ENCODE measurements at places on chromosomes 3 and 15.

- peak; percentile 41 for DNase-seq
Observed at GRCh38 chr3:21835264-21835663, 84.3 kb upstream of the ZNF385D start.

- no peak for DNase-seq
Observed at GRCh38 chr15:50751394-50751793, 14.1 kb downstream of the SPPL2A start.

- no peak for DNase-seq
Observed at GRCh38 chr15:39665629-39666250, 84.9 kb downstream of the THBS1 start.

GRCh38 chr3:196272826-196273225 is 14.7 kb downstream of the PCYT1A start:
- DNase-seq: no peak

GRCh38 chr3:44080474-44081072 is 161.1 kb upstream of the TOPAZ1 start:
- no peak for DNase-seq

DNA sequence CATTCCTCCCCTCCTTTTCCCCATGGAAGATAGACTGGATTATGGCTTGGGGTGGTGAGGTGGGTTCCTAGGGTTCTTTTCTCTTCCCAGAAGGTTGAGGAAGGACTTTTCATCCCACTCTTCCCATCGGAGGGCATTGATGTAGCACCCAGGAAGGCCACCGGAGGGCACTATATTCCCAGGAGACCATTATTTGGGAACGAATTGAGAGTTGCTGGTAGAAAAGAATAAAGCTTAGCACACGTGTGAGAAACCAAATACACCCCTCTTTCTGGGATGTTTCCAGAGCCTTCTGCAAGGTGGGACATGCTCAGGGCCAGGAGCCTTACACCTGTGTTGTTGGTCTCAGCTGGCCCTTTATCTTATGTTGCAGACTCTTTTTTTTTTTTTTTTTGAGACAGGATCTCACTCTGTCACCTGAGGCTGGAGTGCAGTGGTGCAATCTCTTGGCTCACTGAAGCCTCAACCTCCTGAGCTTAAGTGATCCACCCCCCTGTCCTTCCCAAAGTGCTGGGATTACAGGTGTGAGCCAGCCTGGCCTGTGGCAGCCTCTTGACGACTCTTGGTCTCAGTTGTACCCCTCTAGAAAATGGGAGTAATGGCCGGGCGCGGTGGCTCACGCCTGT is 6.3 kb upstream of the CDC25A start:
- DNase-seq: peak; percentile 53

GRCh38 chr3:113186566-113186965 is 24.8 kb upstream of the BOC start:
- no peak for DNase-seq

DNA sequence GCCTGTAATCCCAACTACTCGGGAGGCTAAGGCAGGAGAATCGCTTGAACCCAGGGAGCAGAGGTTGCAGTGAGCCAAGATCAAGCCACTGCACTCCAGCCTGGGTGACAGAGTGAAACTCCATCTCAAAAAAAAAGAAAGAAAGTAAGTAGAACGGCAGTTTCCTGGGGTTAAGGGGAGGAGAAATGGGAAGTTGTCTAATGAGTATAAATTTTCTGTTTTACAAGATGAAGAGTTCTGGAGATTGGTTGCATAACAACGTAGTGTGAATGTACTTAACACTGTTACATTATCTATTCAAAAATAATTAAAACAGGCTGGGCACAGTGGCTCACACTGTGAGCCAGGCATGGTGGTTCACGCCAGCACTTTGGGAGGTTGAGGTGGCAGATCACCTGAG is 45.4 kb downstream of the GRK7 start:
- no peak for DNase-seq

DNA sequence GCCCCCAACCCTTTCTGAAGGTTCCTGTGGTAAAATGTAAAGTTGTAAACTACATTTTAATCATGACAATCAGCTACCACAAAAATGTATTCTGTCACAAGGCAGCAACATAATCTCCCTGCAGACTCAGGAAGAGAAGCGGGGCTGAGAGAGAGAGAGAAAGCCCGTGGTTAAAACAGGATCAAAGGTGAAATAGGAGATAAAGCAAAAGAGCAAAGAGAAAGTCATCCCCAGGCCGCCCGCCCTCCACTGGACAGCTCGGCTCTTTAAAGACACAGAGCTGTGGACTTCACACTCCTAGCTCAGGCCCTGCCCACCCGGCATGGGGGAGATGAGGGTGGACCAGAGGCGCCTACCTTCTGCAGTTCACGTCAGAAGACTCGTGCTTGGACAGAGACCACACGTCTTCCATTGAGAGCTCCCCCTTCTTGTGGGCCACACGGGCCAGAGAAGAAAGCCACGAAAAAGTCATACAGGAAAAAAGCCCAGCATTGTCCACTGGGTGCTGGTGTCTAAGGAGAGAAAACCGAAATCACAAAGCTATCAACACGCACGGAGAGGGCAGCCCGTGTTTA is 29.4 kb downstream of the ABCC5 start:
- DNase-seq: peak; percentile 68

GRCh38 chr3:153960458-153961074 is 160.6 kb upstream of the ARHGEF26 start:
- DNase-seq: peak; percentile 91

- DNase-seq: no peak
Observed at GRCh38 chr3:182737825-182738224, 55.5 kb upstream of the ATP11B start.

- DNase-seq: peak; percentile 53
Observed at GRCh38 chr3:165466856-165467255, 270.7 kb upstream of the SLITRK3 start.

- no peak for DNase-seq
Observed at GRCh38 chr3:55174747-55175146, 246.9 kb upstream of the LRTM1 start.

- DNase-seq: peak; percentile 81
Observed at GRCh38 chr3:188890572-188891270, 281.1 kb upstream of the TPRG1 start.

DNA sequence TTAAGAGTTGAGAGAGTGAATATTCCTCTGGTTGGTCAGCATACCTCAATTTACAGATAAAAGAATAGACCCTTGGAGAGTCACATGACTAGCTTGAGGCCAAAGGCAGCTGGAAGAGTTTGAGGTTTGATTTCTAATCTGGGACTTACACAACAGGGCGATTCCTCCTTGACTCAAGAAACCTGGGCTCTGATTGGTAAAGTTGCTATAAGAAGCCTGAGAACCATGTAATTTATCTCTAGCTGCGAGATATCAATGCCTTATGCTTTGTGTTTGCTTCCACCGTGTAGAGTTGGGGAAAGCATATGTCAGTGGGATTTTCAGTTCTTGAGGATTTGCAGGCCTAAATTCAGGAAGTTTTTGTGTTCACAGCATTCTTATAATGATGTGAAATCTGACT is 206.0 kb downstream of the KLHL25 start:
- peak; percentile 41 for DNase-seq

DNA sequence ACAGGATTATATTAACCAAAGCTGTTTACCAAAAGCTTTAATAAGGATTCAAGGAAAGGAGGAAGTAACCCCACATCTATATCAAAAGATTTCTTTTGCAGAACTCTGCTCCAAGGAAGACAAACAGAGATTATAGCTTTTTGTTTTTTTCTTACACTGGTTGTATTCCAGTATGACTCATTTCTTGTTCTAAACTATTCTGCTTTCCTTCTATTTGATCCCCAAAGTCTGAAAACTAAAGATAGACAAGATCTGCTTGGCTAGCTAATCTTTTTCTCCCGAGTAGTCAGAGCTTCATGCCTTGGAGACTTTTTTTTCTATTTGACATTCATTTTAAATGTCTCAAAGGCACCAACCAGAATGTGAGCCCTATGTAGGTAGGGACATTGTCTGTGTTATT is 36.8 kb upstream of the FRMD5 start:
- DNase-seq: no peak

GRCh38 chr15:61906961-61907752 is 153.1 kb downstream of the VPS13C start:
- no peak for DNase-seq

GRCh38 chr3:98359993-98360675 is 6.5 kb downstream of the OR5K4 start:
- DNase-seq: no peak

GRCh38 chr3:71423151-71423906 is 160.2 kb downstream of the FOXP1 start:
- DNase-seq: peak; percentile 45

- DNase-seq: peak; percentile 17
Observed at GRCh38 chr3:153311541-153311940, 149.5 kb downstream of the RAP2B start.

DNA sequence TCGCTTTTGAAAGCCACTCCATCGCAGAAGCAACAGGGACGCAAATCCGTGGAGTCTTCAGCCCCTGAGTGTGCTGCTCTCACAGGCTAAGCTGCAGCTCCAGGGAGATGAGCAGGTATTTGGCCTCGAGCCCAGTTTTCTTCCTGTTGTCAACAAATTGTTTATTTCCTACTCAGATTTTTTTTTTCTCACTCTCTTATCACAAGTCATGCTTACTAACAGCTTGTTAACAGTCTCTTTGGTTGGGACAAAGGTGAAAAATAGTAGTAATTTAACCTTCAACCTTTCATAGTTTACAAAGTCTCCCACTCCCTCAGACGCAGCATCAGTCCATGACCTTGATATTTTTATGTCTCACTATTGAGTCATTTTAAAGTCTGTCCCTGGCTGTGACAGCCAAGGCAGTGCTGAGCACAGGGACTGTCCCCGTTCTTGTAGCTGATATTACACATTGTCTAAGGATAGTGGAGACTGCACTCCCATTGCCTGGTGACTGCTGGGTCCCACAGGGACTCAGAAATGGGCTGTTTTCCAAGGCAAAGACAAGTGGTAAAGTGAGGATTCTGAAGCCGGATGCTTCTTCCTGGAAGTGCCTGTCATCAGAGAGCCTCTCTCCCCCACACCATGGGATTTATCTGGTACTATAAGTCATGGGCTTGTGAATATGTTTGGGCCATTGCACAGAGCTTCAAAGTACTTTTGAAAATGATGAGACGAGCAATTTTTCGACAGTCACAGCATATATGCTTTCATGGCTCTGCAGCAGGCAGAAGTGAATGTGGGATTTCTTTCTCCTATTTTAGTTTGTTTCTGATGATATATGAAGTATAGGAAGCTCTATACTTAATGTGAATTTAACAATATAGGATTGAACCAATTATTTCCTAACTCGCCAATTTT is 59.8 kb upstream of the UNC13C start:
- no peak for DNase-seq

DNA sequence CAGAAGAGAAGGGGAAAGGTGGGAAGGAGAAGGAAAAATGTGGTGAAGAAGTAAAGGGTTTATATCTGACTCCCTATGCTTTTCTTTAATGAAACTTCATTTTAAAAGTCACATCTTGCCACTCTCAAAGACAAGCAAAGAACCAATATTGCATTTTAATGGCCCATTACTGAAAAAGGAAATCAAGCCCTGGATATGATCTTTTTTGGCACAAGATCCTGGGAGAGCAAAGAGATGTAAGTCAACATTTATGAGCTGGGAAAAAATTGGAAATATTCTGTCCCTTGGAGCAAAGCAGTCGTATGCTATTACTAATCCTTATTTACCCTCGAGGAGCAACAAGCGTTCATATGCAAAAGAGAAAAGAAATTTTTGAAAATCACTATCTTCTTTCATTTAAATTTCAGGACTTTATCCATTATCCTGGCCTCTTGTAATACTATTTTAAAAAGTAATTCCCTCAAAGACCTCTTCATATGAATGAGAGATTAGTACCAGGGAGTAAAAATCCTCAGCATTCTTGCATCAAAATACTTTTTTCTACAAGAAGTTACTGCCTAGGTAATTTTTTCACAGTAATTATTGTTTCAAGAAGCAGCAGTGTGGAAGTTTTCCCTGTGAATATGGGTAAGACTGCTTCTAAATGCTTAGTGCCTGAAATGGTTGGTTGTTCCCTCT is 435.3 kb upstream of the PDZRN3 start:
- DNase-seq: no peak

DNA sequence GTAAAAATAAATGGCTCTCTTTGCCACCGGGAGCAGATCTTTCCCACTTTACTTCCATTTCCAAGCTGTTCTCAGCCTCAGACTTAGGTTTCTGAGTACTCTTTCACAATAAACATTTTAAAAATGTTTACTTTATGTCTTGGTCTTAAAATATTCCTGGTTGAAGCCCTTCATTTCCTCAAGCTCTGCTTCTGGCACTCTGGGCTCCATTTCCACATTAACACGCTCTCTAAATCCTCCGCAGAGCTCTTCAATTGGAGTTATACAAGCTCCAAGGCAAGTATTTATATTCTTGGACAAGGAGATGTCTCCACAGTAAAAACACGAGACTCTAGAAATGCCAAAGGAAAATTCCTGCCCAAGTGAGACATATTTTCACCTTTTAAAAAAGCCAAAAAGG is 169.3 kb downstream of the GREM1 start:
- no peak for DNase-seq

GRCh38 chr3:48271763-48272498 is 31.0 kb downstream of the ZNF589 start:
- no peak for DNase-seq

DNA sequence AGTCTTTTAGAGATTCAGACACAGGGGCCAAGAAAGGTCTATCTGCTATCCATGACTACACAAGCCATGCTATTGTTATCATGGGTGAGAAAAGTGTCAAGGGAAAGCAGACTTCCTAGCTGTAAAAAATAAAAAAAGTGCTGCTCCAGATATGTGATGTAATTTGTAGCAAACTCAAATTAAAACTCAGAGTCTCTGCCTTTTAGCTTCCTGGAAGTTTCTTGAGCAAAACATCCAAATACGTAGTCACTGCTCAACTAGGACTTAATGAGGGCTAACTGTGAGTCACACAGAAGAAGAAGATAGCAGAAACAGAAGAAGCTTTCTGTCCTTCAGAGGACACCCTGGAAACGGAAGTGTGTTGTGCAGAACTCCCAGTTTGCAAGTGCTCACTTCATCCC is 393.4 kb upstream of the NR2F2 start:
- DNase-seq: no peak

DNA sequence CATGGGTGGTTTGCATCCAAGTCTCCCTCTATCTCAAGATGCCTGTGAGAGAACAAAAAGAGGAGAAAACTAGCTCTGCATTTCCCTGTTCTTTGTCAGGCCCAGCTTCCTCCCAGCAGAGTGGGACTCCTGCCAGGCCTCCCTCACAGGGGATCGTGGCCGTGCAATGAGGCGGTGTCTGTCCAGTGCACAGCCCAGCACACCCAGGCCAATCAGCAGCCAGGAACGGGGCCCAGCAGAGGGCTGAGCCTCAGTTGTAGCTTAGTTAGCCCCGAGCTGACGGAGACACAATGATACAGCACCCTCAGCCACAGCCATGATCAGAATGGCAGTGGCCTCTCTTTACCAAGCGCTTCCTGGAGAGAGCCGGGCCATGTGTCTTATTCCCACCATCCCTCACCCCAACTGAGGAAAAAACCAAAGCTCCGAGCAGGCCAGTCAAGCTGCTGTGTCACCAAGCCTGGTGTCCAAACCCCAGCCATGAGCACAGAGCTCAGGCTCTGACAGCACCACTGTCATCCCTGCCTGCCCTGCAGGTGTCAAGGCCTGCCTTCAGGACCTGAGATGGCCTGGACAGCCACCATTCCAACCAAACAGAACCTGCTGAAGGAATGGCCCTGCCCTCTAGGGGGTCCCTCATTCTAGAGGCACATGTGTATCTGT is 71.1 kb downstream of the DNAJB8 start:
- DNase-seq: peak; percentile 42

Measured in fibroblast of skin of abdomen (primary cell).